ENCODE measurements at places on chromosomes 2 and 18.

DNA sequence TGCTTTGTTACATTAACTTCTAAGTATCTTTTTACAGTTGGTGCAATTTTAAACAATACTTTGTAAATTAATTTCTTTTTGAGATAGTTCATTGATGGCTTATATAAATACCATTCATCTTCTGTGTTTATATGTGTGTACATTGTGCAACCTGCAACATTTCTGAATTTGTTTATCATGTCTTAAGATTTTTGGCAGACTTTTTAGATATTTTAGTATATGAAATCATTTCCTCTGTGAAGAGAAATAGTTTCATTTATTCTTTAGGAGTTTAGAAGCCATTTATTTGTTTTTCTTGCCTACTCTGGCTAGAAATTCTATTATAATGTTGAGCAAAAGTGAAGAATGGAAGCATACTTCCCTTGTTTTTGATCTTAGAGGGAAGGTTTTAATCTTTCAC lies 337.8 kb upstream of the DSEL start:
- no peak for DNase-seq

GRCh38 chr2:54555318-54555837 lies 99.3 kb downstream of the SPTBN1 start:
- DNase-seq: peak; percentile 78

GRCh38 chr2:46909771-46910419 lies 5.7 kb downstream of the MCFD2 start:
- peak; percentile 77 for DNase-seq

- peak; percentile 38 for DNase-seq
These were observed 167.4 kb downstream of the THSD7B start for GRCh38 chr2:136932700-136933099.

DNA sequence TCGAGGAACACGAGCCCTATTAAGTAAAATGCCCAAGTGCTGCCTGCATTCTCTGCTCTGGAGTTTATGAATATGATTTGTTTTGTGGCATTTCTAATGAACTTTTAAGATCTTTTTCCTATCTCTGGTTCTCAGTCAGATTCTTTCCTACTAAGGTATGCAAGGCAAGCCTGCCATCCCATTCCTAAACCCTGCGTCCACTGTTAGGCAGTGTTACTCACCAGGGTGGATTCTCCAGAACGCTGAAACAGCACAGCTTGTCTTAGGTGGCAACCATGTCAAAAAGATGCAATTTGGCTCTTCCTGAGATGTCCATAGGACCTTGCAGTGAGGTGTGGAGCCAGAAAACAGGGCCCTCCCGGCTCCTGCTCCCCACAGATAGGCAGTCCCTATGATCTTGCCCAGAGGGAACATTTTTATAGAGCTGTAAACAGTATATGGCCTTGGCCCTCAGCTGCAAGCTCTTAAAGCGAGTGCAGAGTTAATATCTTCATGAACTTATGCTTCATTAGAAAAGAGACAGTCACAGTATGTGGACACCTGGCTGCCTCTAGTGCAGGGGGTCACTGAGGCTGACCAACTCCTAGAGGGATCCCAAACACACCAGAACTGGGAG lies 84.4 kb downstream of the TPGS2 start:
- no peak for DNase-seq

DNA sequence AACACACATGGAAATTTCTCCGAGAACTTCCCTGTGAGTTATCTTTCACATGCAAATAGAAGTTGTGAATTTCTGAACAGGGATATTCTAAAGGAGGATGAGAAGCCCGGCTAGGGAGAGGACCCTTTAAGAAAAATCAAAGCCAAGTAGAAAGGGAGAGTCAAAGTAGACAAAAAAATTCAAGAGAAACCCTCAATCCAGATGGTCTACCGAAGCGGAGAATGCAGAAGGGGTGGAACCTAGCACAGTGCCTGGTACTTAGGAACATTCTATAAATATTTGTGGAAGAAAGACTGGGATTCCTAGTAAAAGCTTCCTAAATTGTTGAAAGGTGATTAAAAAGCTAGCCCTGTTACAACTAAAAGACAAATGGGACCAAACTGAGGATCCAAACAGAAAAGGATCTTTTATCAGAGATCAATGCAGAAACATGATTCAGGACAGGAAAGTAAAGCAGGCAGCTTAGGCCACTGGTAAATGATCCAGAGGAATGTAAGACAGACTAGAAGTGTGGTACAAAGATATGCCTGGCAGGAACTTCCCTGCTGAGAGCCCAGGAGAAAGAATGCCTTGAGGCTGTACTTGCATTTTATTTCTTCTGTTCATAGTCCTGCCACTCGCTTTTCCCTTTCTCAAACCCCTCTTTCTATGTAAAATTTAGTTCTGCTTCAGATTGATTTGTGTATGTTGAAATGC lies 19.5 kb upstream of the GLS start:
- no peak for DNase-seq

GRCh38 chr2:232306741-232307305 lies 71.7 kb upstream of the ALPP start:
- DNase-seq: no peak

DNA sequence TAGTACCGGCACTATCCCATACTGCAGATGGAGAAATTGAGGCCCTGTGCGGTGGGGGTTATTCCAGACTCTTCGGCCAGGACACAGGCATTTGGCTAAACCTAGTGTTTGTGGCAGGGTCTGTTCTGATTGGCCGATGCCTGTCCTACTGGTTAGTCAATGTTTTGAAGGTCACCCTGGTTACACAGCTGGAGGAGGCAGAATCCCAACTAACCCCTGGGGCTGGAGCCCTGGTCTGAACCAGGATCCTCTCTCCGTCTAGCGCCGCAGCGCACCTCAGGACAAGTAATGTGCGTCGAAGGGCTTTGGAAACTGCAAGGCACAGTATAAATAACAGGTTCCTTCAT lies 19.4 kb downstream of the TEX44 start:
- DNase-seq: no peak

GRCh38 chr2:164840930-164841718 lies 499 bp downstream of the COBLL1 start:
- DNase-seq: peak; percentile 82

DNA sequence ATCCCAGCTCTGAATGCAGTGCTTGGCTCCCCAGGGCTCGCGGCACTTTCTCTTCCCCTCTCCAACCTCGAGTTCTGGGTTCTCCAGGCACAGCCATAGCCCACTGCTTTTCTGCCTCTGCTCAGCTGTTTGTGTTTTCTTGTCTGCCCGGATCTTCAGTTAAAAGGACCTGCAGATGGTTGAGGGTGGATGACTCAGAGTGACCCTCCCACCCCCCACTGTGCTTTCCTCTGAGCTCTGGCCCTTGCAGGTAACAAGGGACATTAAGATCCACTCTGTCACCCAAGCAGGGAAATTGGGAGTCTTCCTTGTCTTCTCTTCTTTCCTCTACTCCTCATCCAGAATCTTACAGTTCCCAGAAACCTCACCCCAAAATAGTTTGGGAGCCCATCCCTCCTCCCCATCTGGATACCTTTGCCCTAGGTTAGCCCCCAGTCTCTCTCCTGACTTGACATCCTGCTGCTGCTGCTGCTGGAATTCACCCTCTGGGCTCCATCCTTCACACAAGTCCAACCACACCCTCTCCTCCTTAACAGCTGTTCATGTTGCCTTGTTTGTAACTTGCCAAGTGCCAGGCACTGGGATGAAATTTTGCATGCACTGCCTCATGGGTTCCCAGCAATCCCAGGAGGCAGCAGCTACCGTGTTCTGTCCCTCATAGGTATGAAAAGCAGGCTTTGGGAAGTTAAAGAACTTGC lies 157.9 kb upstream of the TTC39C start:
- peak; percentile 58 for DNase-seq

GRCh38 chr2:240451108-240451611 lies 15.7 kb downstream of the GPC1 start:
- DNase-seq: no peak

DNA sequence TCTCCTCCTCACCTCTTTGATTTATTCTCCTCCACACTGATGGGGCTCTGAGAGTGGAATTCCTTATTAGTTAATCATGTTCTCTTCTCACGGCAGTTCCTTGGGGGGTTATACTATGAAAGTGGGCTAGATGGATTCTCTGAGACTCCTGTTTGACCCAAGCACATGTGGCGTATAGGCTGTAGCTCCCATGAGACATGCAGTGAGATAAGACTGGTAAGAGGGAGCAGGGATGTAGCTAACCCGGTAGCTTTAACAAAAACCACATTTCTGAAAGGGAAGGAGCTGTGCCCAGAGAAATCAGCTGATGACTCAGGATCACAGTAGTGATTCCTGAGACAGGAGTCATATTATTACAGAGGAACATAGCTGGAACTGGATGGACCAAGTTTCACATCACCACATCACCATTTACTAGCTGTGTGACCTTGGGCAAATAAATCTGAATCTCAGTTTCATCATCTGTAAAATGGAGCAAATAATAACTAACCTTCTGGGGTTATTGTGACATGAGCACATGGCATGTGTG lies 82.9 kb downstream of the CRIM1 start:
- DNase-seq: no peak

DNA sequence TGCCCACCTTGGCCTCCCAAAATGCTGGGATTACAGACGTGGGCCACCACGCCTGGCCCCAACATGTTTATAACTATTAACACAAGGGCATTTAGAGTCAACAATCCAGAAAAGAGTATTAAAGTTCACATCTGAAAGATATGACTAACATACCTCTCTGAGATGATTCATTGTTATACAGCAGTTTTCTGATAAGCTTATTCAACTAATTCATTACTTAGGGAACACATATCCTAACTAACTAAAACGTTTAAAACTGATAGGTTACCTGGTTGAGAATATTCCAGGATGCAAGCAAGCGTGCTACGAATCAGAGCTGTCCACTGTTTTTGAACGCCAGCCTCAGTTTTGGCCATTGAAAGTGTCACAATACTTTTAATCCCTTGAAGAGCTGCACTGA lies 34.0 kb upstream of the STRN start:
- no peak for DNase-seq

DNA sequence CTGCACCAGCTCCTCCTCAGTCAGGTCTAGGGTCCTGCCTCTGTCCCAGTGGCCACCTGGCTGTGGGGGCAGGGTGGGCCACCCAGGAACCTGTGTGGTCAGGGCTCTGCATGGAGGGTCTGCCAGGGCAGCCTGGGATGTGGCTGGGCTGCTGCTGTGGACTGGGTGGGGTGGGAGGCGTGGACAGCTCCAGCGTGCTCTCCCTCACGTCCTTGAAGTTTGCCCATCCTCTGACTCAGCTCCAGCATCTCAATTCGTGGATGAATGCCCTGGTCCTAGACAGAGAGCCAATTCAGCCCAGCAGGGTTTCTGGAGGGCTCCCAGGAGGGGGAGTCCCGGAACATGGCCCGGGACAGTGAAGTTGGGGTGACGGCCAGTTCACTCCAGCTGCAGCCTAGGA lies 64.3 kb upstream of the EPAS1 start:
- DNase-seq: no peak

GRCh38 chr2:140354544-140354943 lies 1574.4 kb upstream of the NXPH2 start:
- DNase-seq: no peak

DNA sequence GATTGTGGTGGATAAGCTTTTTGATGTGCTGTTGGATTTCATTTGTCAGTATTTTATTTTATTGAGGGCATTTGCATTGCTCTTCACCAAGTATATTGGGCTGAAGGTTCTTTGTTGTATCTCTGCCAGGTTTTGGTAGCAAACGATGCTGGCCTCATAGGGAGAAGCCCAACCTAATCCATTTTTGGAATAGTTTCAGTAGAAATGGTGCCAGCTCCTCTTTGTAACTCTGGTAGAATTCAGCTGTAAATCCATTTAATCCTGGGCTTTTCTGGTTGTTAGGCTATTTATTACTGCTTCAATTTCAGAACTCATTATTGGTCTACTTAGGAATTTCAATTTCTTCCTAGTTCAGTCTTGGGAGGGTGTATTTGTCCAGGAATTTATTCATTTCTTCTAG lies 309.8 kb upstream of the SETBP1 start:
- DNase-seq: no peak

DNA sequence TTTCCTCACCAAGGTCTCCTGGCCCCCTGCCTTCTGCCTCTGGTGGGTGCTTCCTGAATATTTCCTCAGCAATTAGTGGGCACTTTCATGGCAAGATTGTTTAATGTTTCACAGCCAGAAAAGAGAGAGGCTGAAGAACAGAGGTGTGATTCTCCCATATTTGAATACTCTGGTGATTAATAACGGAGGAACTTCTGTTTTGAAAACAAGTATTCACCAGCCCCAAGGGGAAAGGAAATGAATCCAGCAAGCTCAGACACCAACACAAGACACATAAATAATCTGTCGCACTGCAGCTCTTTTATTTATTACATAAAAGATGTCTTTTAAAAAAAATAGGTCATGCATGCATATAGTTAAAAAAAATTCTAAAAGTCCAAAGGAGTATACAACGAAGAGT lies 57.7 kb downstream of the MRPL35 start:
- no peak for DNase-seq

GRCh38 chr2:39531220-39531777 lies 94.2 kb upstream of the MAP4K3 start:
- no peak for DNase-seq

GRCh38 chr2:137951586-137951985 lies 12.7 kb upstream of the HNMT start:
- no peak for DNase-seq

- DNase-seq: no peak
These were observed 9.3 kb upstream of the MTCL1 start for GRCh38 chr18:8695932-8696517.

GRCh38 chr18:8114480-8114879 lies 494.8 kb upstream of the RAB12 start:
- DNase-seq: no peak

- peak; percentile 90 for DNase-seq
These were observed 12.4 kb upstream of the GMCL1 start for GRCh38 chr2:69816923-69817542.

DNA sequence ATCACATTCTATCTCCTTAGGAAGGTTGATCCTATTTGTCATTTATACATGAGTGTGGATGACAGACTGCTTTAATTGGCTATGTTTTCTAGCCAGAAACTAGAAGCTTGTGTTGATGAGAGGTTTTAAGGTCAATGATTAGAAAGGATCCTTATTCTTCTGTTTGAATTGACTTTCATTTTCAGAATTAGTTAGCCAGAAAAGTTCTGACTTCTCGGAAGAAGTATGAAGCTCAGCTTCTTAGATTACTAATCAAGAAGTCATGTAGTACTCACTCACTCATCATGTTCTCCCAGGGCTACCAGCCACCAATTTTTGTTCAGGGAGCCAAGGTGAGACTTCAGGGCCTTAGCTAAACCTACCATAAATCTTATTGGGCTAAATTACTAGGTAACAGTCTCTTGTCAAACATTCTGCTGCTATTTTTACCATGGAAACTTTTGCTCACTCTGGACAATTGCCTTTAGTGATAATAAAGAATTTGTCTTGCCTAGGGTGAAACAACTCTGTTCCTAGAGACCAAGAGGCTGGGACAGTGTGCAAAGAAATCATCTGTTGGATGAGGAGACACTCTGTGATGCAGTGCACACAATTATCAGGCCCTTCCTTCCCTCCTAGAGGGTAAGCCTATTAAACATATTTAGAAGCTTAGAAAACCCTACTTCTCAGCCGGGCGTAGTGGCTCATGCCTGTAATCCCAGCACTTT lies 111.6 kb upstream of the DNMT3A start:
- DNase-seq: no peak

GRCh38 chr2:11582862-11583752 lies 49.3 kb downstream of the GREB1 start:
- DNase-seq: peak; percentile 75

GRCh38 chr2:105804266-105804665 lies 59.6 kb downstream of the NCK2 start:
- no peak for DNase-seq
